ENCODE measurements at places on chromosomes 12 and 14.
A peak's percentile ranks its signal among the peaks of the same experiment; 100 is the strongest.

DNA sequence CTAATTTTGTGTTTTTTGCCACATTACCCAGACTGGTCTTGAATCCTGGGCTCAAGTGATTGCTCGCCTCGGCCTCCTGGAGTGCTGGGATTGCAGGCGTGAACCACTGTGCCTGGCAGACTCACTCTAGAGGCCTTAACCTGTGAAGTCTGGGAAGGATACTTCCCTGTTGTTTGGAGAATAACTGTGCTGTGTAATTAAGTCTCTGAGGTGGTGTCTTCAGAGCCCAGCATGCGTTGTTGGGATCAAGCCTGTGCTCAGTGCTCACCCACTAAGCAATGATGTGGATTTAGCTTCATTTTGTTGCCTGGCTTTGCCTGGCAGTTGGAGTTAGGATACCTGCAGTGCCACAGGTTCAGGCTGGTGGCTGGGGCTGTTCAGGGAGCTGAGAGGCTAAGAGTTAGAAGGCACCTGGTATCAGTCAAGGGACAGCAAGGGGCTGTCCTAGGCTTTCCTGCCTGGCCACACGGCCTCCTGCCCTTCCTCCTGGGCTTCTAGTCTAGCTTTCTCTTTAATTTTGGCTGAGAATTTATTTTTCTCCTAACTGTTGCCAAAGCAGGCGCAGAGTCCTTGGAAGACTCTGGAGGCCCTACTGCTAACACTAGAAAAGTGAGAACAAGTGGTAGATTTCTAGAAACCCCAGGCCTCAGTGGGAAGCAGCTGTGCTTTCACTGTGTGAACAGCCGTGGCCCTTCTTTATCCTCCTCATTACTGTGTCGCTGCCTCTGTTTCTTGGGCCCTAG, 38.5 kb downstream of the EP400 start:
- no peak for DNase-seq

DNA sequence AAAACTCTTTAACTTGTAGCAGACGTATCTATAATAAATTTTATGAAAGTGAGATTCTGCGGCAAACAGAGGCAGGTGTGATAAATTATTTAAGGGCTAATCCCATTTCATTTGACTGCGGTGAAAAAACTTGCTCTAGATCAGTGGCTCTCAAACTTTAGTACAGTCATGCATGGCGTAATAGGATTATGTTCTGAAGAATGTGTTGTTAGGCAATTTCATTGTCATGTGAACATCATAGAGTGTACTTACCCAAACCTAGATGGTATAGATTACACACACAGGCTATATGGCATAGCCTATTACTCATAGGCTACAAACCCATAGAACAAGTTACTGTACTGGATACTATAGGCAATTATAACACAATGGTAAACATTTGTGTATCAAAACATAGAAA, 83.7 kb downstream of the HEATR5A start:
- peak; percentile 32 for DNase-seq

- peak; percentile 33 for DNase-seq
Measured at GRCh38 chr14:22472935-22473854, 115.8 kb downstream of the DAD1 start.

- peak; percentile 98 for DNase-seq
Measured at GRCh38 chr14:29144621-29145020, 378.0 kb downstream of the FOXG1 start.

DNA sequence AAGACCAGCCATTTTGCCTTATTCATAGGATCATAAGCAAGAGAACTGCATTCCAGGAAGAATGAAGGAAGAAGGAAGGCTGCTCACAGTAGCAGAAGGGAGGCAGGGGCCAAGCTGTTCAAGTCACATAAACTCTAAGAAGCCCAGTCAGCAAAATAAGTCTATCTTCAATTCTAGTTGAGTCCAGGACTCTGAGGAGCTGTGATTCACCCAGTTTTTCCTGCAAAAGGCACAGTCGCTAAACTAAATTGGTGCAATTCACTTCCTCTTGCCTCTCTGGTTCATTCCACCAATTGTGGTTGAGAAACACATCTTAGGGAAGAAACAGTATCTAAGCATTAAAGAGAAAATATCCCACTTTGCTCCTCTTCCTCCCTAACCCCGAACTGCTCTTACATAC, 9.8 kb downstream of the ZNF641 start:
- DNase-seq = no peak

DNA sequence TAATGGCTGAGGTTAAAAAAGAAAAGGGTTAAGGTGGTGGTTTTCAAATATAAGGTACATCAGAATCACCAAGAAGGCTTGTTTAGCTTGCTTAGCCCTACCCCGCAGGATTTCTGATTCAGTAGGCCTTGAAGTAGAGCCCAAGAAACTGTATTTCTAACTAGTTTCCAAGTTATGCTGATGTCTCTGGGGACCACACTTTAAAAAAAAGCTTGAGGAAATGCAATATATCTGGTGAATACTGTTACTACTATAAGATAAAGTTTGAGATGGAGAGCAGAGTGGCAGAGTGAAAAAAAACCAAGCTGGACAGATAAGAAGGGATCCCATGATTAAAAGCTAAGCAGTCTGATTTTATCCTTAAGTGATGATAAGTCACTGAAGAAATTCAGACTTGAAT, 18.3 kb upstream of the GXYLT1 start:
- no peak for DNase-seq

DNA sequence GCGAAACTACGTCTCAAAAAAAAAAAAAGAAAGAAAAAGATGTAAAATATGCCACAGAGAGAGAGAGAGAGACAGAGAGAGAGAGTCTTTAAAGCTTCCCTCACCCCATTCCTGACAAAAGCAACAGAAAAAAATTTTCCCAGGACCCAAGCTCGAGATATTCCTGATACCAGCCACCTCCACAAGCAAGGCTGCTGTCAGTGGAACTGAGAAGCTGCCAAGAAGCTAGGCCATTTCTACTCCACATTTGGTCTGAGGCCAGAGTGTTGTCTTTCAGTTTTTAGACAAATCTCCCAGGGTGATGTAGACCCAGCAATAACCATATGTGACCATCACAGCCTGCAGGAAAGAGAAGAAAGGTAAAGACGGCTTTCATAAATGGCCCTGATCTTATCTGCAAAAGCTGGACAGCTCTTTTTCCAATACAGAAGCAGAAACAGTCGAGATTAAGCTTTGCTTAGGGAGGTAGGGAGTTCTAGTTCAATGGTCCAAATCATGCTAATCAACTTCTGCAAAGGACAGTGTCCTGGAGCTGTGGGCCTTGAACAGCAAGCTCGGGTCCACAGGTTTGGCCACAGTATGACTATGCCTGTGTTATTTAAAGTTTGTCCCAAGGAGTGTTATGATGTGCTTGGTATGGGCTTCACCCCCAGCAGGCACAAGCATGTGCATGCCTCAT, 130.3 kb upstream of the NUDT4 start:
- no peak for DNase-seq

- DNase-seq = no peak
Measured at GRCh38 chr12:68157380-68157779, 2.2 kb downstream of the IFNG start.

GRCh38 chr14:21098076-21098891, at the start of gene ZNF219:
TSS of gene ZNF219 (minus strand) at chr14:21098655. CDS start at chr14:21093591, 5,064 bp downstream.
- DNase-seq = peak; percentile 65

DNA sequence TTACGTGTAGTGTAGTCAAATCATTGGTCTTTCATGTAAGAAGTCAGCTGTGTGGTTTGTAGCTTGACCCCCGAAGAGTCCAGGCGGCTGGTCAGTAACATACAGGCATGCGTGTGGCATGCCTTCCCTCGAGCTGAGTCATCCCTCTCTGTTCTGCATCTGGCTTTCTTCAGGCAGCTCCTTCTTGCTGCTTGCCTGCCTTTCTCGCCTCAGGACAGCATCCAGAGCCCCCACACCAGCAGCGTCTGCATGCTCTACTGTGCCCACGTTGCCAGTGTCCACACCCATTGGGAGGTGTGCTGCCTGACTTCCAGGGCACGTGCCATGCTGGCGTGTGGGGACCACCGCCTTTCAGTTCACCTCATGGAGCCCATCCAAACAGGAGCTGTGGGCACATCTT, 96.8 kb downstream of the EP400 start:
- peak; percentile 89 for DNase-seq
